Mucosa of descending colon (tissue), 3 donors: ENCODE measurements at places on chromosomes 1 and 21. TPM values are rescaled to one million over a fixed set of nuclear protein-coding genes. Genes with fewer than 3 reads are reported as not detected.

DNA sequence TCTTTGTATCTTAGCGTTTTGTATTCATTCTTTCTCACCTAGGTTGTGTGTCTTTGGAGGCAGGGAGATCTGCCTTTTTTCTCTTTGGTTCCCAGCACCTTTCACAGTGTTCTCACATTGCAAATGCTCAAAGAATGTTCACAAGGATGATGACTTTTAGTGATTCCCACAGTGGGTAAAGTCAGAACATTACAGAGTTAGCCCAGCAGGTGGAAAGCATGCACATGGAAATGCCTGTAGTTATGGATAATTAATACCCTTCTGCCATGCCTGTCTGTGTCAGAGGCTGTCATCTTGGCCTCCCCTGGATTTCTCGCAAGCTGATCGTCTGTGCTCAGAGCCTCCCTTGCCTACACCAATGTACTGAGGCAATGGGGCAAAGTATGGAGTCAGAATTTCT lies 458.9 kb downstream of the LMO4 start:
- no peak for DNase-seq

GRCh38 chr1:227042292-227042691 lies 102.2 kb downstream of the COQ8A start:
- DNase-seq = no peak

DNA sequence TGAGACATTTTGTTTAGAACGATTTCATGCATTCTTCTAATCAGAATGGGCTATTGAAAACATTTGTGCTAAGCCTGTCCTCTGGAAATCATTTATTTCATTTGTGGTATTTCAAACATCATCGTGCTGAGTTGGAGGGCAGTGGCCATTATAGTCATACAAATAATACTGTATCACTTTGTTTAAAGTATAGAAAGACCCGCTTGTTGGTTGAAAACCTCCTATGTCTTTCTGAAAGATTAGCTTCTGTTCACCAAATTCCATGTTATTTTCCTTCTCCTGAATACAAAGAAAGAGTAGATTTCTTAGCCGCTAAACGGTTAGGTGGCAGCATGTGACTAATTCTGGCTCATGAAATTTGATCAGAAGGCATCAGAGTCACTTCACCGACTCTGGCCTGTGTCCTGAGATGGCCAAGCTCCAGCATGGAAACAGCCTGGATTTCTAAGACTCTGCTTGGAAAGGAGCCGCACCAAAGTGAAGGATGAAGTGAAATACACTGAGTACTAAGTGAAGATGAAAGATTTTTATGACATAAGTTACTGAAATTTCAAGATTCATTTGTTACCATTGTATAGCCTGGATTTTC lies 355.1 kb downstream of the USP25 start:
- DNase-seq = no peak

DNA sequence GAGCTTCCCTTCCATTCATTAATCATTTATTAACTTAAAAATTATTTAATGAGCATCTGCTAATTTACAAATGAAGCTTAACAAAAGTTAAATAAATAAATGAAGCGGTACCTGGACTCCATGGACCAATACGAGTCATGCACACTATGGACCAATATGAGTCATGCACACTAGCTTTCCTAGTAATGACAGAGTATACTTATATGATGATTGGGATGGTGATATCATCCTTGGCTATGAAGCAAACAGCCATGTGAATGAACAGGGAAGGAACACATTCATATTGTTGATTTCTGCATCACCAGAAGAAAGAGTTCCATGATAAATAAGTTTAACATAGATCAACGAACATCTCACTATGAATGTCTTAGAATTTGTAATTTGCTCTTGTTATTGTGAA lies 109.9 kb downstream of the SPAG17 start:
- no peak for DNase-seq

DNA sequence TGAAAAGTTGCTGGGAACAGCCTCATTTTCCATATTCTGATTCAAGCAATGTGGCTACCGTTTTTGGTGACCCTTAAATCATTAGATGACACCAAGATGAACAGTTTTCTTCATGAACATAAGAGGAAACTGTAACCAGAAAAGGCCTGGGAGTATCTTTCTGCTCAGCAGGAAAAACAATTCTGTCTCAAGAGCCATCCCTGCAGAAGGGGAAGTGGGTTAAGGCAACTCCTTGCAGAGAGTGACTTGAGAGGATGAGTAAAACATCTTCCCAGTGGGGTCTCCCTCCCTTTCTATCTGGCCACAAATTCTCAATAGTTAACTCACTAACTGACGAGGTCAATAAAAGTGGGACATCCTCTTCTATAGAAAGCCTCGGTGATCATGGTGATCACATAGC lies 187.6 kb upstream of the NRIP1 start:
- no peak for DNase-seq

AADACL4 gene
- total RNA-seq = not detected

KIF26B gene
- 0.14 TPM for total RNA-seq

GRCh38 chr1:80533093-80533492 lies 1267.6 kb upstream of the ADGRL2 start:
- DNase-seq = no peak

GBP2 gene
- total RNA-seq = 65.4 TPM

GRCh38 chr1:20325844-20326420 lies 35.3 kb downstream of the VWA5B1 start:
- DNase-seq = no peak

GRCh38 chr1:177054542-177054941 lies 110.0 kb downstream of the ASTN1 start:
- no peak for DNase-seq
